Jurkat, Clone E6-1 (cell line): ENCODE measurements at places on chromosomes 4 and X.

GRCh38 chrX:53071604-53072417 lies 10.4 kb upstream of the TSPYL2 start:
- DNase-seq: peak; percentile 72

- DNase-seq: no peak
Measured at GRCh38 chr4:141131723-141132071, 1.6 kb downstream of the RNF150 start.

DNA sequence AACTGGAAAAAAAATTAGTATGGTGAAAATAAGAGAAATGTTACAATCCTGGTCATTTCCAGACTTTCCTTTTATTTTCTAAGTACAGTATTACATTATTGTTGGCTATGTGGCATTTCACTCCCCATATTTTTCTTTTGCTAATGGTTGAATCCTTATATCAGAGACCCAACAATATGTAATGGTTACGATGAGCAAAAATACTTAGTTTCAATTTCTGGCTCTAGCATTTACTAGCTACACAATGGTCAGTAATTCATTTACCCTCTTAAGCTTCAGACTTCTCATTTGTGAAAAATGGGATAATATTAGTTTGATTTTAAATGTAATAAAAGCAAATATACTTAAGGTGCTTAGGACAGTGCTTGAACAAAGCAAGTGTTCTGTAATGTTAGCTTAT lies 942.9 kb upstream of the PABPC4L start:
- DNase-seq: no peak

DNA sequence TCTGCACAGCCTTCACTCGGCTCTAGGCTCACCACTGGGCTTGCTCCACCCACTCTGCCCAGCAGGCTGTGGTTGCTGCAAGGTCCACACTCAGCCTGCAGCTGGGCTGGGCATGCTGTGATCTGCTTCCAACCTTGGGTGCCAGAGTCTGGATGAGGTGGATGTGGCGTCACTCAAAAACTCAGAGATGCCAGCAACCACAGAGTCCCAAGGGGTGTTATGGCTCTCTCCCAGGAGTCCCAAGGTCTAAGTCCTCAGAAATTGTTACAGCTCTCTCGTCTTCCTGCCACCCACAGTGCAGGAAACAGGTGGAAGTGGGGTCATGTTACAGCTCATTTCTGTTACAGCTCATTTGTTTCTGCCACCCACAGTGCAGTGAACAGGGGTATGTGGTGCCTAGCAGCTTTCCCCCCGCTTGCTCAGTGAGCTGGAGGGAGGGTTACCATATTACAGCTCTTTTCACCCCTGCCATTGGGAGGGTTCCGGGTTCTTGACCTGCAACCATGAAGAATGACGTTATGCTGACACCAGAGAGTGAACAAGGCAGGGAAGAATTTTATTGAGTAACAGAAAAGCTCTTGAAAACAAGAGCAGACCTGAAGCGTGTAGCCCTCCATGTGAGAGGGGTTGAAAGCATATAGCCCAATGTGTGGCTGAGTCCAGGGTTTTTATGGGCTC lies 893.9 kb downstream of the PCDH7 start:
- DNase-seq: peak; percentile 3

GRCh38 chrX:122914256-122914655 lies 269.8 kb upstream of the GRIA3 start:
- no peak for DNase-seq

- DNase-seq: no peak
Measured at GRCh38 chrX:150365990-150366911, 3.1 kb downstream of the MAMLD1 start.

GRCh38 chr4:42101446-42101975 lies 50.9 kb downstream of the BEND4 start:
- no peak for DNase-seq

DNA sequence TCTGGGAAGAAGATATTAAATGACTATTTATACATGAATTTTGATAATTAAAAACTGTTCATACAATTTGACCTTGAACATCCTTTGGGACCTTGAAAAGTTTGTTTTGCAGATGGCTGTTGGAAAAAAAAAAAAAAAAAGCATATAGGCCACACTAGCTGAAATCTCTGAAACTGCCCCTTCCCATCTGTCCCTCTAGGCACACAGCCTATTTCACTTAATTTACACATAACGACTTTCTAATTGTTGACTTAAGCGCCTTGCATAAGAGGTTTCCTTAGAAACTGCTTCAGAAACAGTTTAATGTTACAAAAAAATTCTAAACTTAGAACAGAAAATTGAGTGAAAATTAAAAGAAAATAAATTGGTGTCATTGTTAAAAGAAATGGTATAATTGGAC lies 131.0 kb downstream of the COX18 start:
- DNase-seq: no peak

DNA sequence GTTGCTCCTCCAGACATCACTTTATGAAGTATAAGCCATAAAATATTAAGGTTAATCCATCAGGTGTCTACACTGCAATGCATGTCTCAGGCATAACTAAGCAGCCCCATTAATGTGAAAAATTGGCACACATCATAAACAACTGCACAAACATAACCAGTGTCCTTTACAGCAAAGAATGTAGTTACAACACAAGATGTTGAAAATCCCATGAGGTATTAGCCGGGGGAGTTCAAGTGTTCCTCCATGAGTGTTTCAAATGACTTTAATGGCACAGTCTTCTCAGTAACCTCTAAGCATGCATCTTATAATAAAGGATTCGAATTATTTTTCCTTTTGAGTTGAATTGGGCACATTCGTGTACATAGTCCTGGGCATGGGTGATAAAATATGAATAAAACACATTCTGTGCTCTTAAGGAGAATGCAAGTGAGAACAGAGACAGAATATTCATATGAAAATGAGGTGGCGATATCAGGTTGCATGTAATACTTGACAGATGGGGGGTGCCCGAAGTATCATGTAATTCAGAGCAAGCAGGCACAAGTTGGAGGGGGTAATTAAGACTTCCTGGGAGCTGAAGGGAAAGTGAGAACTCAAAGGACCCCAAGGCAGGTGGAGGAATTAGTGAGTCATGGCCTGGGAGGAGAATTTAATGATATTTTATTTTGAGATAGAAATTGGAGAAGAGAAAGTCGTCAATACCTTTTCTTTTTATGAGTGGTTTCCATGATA lies 18.2 kb upstream of the VCX2 start:
- no peak for DNase-seq

DNA sequence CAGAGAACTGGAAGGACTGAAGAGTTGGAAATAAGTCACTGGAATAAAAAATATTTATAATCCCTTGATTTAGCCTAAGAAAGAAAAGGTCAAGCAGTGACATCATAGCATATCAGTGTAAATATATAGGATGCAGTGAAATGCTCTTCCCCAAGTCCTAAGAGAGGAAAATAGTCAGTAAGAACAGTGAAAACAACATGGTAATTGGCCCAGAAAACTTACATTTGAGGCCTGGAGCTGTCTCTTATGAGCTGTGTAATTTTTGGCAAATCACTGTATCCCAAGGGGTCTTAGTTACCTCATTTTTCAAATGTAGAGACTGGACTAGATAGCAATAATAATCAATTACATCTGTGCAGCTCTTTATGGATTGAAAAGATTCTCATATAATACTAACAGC lies 255.7 kb upstream of the AR start:
- no peak for DNase-seq

- DNase-seq: no peak
Measured at GRCh38 chrX:63784346-63784901, 590 bp downstream of the ARHGEF9 start.

GRCh38 chr4:55386073-55386472 lies 9.7 kb upstream of the TMEM165 start:
- peak; percentile 43 for DNase-seq

DNA sequence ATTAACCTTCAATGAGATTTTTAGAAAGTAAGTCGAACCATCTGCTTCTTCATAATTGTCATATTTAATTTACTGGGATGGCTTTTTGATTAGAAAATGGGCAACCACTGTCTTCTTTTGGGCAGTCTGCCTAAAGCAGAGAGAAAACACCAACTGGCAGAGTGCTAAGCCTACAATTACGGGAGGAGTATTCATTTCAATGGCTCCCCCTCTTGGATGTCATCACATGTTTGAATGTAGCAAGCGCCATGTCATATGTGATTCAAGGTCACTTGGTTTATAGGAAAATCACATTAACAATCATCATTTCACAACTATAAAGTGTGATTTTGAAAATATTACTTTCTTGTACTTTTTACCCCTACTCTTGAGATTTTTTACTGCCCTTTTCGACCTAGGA lies 261.9 kb downstream of the FRMPD4 start:
- DNase-seq: no peak

- DNase-seq: no peak
Measured at GRCh38 chr4:2822461-2823300, 21.0 kb upstream of the ADD1 start.

DNA sequence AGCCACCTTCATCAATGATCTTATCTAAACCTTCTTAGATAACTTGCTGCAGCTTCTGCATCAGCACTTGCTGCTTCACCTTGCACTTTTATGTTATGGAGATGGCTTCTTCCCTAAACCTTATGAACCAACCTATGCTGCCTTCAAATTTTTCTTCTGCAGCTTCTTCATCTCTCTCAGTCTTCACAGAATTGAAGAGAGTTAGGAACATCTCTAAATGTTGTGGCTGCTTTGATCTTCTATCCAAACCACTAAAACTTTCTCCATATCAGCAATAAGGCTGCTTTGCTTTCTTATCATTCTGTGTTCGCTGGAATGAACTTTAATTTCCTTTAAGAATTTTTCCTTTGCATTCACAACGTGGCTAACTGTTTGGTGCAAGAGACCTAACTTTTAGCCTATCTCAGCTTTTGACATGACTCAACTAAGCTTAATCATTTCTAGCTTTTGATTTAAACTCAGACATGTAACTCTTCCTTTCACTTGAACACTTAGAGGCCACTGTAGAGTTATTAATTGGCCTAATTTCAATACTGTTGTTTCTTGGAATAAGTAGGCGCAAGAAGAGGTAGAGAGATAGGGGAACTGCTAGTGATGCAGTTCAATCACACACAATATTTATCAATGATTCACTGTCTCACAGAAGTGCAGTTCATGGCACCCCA lies 36.1 kb upstream of the CORIN start:
- no peak for DNase-seq

DNA sequence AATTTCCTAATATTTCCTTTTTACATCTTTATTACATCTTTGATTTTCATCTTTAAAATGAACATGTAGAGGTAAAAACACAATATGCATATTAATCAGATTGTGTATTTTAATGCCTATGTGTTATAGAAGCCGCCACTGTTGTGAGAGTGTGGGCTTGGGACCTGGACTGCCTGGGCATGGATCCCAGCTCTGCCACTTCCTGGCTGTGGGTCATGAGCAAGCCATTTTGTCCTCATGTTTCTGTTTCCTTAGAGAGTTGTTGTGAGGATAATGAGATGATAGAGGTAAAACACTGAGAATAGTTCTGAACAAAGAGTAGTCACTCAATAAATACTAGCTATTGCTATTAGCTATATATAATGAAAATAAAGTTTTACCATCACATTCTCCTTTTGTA lies 38.4 kb upstream of the SCOC start:
- no peak for DNase-seq

DNA sequence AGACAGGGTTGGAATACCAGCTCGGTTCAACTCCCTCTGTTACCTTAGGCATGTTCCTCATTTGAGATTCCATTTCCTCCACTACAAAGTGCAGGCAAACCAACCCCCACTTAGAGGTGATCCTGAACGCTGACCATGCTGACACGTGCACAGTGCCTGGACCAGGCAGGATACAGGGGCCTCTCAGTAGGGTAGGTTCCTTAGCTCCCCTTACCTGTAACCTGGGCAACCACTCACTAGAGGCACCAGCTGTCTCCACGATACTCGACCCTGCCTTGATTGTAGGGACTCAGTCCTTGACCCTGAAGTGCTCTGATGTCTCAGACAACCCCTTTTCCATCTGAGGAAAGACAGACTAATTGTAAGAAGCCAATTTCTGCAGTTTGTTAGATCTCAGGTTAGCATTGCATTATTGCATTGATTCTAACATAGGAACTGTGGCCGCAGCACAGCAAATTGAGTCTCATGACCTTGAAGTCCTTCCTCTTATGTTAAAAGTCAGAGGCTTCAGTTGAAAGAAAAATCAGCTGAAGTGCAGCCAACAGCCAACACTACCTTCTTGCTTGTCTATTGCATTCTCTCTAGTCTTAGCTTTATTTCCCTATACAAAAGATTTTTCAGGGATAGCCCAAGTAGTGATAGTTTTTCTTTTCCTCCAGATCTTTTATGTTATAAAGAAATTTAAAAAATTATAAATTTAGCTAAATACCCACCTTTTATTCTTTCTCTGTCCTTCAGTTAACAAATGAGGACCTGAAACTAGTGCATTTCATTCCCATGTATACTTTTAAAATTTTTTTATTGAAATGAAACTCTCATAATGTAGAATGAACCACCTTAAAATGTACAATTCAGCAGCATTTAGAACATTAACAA lies 11.2 kb upstream of the C1QTNF7 start:
- DNase-seq: no peak

- no peak for DNase-seq
Measured at GRCh38 chr4:89703829-89704590, 133.0 kb downstream of the SNCA start.

- DNase-seq: peak; percentile 20
Measured at GRCh38 chr4:140326395-140326993, 47.0 kb upstream of the SCOC start.

- peak; percentile 16 for DNase-seq
Measured at GRCh38 chr4:73661646-73662119, 41.4 kb upstream of the RASSF6 start.

DNA sequence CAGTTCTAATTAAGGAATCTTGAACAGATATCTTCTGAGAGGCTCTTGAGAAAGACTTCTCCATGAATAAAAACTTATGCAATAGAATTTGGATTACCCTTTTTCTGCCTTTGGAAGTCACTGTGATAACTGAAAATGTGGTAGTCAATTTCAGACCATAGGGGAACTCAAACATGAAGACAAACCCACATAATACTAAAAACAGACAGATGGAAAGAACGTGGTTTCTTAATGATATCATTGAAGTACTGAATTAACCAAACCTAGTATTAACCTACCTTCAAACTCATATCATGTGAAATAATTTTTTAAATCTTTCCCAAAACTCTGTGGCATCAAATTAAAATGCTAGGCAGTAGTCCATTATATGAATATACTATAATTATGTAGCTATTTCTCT lies 153.5 kb downstream of the CAMK2D start:
- DNase-seq: no peak

DNA sequence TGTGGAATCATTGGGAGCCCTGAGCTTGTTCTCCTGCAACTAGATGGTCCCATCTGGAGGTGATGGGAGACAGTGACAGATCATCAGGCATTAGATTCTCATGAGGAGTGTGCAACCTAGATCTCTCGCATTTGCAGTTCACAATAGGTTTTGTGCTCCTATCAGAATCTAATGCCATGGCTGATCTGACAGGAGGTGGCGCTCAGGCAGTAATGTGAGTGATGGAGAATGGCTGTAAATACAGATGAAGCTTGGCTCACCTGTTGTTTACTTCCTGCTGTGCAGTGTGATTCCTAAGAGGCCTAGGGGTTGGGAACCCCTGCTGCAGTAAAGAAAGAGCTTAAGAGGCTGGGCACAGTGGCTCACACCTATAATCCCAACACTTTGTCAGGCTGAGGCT lies 42.2 kb upstream of the PUDP start:
- no peak for DNase-seq
